ENCODE measurements at places on chromosomes 4 and X.

GRCh38 chrX:78522601-78523000 lies 136.5 kb downstream of the RTL3 start:
- DNase-seq, result no peak

DNA sequence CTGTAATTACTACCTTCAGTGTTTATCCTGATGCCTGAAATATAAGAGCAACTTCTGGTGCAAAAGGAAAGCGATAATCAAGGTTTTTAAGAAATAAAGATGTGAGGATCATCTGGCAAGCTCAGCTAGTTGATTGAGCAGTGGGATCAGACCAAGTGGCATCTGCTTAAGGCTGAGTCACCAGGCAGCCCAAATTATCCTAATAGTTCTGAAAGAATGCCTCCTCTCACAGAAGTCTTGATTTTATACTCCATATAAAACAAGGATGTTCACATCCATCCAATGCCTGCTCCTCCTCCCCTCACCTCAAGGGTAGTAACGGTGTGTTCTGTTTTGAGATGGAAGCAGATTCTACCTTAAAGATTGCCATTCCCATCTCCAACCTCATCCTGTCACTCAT lies 134.5 kb upstream of the RASGEF1B start:
- no peak for DNase-seq

- DNase-seq, result no peak
Measured at GRCh38 chr4:67470871-67471270, 74.4 kb downstream of the CENPC start.

DNA sequence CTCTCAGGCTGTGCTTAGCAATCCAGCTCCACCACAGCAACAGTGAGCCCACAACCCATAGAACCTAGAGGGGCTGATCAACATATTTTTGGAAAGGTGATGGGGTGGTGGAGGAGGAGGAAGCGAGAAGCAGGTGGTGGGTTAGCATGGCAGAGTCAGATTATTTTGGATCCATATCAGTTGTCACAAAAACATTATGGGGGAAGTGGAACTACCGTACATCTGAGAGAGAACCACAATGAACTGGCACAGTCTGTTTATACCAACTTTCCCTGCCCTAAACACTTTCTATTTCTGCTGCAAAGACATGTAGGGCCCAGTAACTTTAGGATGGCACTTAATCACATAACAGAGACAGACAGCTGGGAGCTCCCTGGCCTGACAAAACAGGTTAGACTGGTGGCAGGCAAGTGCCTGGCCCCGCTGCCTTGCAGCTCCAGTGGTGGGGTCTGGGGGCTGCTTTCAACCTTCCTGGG lies 4.3 kb downstream of the SLC9A7 start:
- DNase-seq, result no peak

DNA sequence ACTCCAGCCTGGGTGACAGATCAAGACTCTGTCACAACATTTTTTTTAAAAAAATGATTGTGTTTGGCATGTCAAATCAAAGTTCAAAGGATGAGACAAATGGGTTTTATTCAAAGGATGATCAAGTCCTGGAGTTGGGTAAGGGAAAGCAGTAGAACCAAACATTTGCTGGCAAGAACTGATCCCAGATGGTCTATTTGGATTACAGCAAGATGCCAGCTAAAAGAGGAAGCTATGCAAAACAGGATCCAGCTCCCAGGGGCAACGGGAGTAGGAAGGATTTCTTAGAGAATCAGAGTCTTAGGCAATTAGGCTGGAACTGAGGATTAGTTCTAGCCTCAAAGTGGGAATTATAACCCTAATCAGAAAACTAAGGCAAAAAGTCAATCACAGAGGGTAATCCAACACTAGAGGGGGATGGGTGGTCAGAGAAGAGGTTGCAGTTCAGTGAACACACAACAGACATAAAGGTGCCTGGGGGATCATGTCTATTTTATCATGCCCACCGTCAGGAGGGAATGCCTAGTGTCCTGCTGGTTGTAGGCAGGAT lies 133.0 kb upstream of the PLS3 start:
- DNase-seq, result no peak

Measured in erythroblast (primary cell).